ENCODE measurements at places on chromosomes 5 and 9. TPM values are rescaled to one million over a fixed set of nuclear protein-coding genes. Genes with fewer than 3 reads are reported as not detected.

Gene CKMT2
- not detected for total RNA-seq

Gene LHX2
- 5.0 TPM for total RNA-seq

Gene PCDHB11
- 0.20 TPM for total RNA-seq

Gene CA9
- total RNA-seq: 6.6 TPM

Gene EIF4EBP3
- total RNA-seq: 1.8 TPM

Gene C5orf58
- total RNA-seq: not detected

Gene PCDH1
- total RNA-seq: 3.1 TPM

Gene MYMK
- total RNA-seq: not detected

Data from A549 treated with ZK216348 at 1 μM for 4 hours (cell line).